ENCODE measurements at places on chromosomes 7 and 10. TPM values are rescaled to one million over a fixed set of nuclear protein-coding genes. Genes with fewer than 3 reads are reported as not detected.

Gene PRSS37
- not detected for polyA plus RNA-seq

Gene TCERG1L
- 0.02 TPM for polyA plus RNA-seq

DNA sequence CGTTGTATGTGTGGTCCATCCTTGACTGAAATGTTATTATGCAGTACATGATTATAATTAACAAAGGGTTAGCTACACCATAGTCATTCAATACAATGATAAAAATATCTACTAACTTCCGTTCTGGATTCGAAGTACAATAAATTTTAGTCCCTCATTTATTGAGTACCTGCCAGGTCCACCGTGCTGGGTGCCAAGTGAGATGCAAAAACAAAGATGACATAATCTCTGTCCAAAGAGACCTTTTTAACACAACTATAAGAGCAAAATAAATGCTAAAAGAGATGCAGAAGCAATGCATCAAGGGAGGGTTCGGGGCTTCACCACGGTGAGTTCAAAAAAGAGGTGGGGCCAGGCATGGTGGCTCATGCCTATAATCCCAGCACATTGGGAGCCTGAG lies 33.1 kb downstream of the LAMB1 start:
- no peak for DNase-seq

GRCh38 chr10:64320448-64320847 lies 799.2 kb downstream of the REEP3 start:
- no peak for DNase-seq

Gene SPDYE1
- polyA plus RNA-seq = not detected

- DNase-seq = no peak
Measured at GRCh38 chr7:158406801-158407200, 180.8 kb downstream of the PTPRN2 start.

- DNase-seq = no peak
Measured at GRCh38 chr10:92470026-92470425, 103.9 kb downstream of the IDE start.

- DNase-seq = peak; percentile 44
Measured at GRCh38 chr10:114876602-114877300, 55.2 kb downstream of the FHIP2A start.

- no peak for DNase-seq
Measured at GRCh38 chr10:119831656-119832055, 41.0 kb downstream of the MCMBP start.

DNA sequence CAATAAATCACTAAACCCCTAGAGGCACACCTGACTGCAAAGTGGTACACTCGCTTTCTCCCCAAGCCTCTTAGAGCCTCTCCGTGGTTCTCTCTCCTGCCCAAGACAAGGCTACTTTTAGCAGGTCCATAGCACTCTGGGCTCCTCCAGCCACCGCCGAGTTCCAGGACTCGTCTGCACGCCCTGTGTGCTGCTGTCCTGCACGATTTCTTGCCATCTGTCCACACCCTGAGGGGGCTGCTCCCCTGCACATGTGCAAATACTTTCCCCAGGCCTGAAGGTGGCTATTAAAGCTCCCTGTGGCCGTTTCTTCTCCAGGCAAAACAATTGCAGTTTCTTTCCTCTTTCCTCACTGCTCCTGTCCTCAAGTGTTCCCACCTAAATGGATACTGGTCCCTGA lies 414.3 kb downstream of the PLXNA4 start:
- DNase-seq = no peak

DNA sequence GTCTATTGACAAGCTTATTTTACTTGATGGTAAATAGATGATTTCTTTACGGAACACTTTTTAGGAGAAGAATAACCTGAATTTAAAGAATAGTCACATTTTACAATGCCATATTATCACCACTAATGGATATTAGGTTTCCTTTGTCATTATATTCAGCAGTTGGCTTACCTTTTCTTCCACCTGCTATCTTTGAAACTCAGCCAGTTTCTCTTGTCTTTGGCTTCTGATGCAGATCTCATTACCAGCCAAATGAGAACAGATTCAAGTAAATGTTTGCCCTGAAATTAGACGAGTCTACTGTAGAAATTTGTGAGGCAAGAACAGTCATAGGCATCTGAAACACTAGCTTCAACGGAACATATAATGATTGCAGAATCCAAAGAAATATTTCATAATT lies 85.5 kb upstream of the OIT3 start:
- DNase-seq = no peak

DNA sequence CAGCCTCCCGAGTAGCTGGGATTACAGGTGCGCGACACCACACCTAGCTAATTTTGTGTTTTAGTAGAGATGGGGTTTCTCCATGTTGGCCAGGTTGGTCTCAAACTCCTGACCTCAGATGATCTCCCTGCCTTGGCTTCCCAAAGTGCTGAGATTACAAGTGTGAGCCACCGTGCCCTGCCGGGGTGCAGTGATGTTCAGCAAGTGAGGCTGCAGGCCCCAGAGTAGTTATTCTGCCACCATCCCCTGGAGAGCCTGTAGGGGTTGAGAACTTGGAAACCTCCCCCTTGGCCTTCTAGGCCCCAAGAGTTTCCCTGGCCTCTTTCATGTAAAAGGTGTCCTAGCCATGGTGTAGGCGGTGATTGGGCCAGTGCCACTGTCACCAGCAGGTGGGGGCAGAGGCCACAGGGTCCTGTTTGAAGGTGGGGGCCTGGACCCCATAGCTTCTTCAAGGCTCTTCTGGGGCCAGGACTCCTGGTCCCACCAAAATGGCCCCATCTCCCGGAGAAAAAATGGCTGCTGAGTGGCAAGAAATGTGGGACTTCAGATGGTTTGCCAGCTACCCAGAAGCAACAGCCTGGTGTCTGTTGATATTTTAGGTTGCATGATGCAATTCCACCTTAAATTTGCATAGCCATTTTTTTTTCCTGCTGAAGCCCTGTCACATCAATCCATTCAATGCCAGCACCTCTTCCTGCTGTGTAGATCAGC lies 25.5 kb upstream of the INMT start:
- DNase-seq = no peak

GRCh38 chr7:136654406-136654805 lies 214.0 kb upstream of the CHRM2 start:
- DNase-seq = peak; percentile 21

Gene CREB5
- polyA plus RNA-seq = 8.2 TPM

Gene VAX1
- polyA plus RNA-seq = not detected

DNA sequence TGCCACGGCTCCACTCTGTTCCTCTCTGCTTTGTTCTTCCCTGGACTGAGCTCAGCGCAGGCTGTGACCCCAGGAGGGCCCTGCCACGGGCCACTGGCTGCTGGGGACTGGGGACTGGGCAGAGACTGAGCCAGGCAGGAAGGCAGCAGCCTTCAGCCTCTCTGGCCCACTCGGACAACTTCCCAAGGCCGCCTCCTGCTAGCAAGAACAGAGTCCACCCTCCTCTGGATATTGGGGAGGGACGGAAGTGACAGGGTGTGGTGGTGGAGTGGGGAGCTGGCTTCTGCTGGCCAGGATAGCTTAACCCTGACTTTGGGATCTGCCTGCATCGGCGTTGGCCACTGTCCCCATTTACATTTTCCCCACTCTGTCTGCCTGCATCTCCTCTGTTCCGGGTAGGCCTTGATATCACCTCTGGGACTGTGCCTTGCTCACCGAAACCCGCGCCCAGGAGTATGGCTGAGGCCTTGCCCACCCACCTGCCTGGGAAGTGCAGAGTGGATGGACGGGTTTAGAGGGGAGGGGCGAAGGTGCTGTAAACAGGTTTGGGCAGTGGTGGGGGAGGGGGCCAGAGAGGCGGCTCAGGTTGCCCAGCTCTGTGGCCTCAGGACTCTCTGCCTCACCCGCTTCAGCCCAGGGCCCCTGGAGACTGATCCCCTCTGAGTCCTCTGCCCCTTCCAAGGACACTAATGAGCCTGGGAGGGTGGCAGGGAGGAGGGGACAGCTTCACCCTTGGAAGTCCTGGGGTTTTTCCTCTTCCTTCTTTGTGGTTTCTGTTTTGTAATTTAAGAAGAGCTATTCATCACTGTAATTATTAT lies 1.2 kb downstream of the CLDN4 start:
- no peak for DNase-seq

GRCh38 chr7:51075681-51076580 lies 240.7 kb downstream of the COBL start:
- no peak for DNase-seq

GRCh38 chr7:36407636-36408550 lies 18.2 kb downstream of the ANLN start:
- DNase-seq = no peak

Gene NUTM2B
- polyA plus RNA-seq = 0.15 TPM

Gene SLC37A3
- 81.7 TPM for polyA plus RNA-seq

GRCh38 chr7:50068850-50069551 lies 24.0 kb downstream of the ZPBP start:
- no peak for DNase-seq

All from fibroblast of lung (primary cell).